ENCODE measurements at places on chromosomes 5 and 9.

DNA sequence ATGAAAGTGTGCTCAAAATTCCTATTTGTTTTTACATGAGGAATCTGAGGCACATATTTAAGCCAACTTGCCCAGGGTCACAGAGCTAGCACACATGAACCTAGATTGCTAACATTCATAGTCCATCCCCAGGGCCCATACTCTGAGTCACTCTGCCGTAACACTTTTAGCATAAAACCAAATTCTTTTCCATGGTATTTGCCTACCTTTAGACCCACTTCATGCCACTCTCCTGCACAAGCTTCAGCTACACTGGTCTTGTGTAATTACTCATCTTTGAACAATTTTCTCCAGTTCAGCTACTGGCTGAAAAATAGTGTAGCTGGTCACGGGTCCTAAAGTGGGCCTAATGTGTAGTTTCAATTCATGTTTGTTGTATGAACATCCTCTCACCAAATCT, 200.7 kb downstream of the SLC12A2 start:
- DNase-seq, result no peak

DNA sequence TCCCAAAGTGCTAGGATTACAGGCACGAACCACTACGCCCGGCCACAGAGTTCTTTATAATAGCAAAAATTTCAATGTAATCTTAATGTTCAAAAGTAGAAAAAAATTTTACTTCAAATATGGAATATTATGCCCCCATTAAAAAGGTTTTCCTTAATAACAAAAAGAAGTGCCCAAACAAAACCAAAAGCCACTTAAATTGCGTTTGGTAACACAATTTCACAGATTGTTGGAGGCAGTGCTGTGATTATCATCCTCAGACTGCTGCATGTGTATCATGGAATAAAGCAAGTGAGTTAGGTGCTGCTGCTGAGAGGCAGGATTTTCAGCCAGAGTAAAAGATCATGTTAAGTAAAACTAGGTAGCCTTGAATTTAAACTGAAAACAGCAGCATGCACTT, 132.7 kb downstream of the COL23A1 start:
- DNase-seq, result no peak

DNA sequence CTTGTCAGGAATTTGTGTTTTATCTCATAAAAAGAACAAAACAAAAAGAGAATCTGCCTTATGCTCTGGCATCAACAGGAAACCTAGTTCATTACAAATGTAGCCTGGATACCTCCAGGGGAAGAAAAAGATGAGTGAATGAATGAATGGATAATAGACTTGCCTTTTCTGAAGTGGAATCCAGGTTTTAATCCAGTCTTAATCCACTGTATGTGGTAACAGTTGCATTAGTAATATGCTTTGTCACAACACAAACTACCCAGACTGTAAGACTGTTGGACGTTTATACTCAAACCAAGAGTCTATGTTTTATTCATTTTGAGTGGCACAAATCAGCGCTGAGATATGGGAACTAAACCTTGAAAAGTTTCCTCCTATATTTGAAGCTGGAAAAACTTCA, 32.1 kb upstream of the MAP3K1 start:
- no peak for DNase-seq

DNA sequence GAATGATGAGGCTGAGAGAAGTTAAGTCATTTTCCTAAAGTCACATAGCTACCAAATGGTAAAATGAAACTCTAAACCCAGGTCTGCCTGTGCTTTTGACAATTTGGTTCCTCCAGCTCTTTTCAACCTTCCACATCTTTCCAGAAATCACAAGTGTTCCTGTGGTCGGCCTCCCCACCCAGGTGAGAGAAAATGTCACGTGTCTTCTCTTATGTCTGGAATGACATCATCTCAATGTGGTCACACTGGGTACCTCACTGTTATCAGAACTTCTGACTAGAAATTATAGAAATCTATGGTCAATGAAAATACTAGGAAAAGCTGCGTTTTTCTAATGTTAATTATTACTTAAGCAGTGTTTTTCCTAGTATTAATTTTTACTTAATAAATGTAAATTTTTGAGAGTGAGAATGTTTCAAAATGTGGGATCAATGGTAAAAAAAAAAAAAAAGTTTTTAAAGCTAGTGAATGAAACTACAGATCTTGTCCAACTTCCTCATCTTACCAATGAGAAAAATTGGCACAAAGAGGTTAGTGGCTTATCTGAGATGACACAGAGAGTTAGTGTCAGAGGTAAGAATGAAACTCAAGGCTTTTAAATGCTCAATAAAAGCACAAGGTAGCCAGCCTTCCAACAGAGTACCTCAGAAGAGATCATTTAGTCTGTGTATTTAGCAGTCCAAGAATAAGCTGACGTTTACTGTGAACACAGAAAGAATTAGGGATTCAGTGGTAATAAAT, 228.7 kb upstream of the NR4A3 start:
- DNase-seq, result no peak

- no peak for DNase-seq
Observed at GRCh38 chr5:6770826-6771607, 57.8 kb downstream of the TENT4A start.

- DNase-seq, result no peak
Observed at GRCh38 chr9:69351227-69351626, 26.2 kb downstream of the ENTREP1 start.

DNA sequence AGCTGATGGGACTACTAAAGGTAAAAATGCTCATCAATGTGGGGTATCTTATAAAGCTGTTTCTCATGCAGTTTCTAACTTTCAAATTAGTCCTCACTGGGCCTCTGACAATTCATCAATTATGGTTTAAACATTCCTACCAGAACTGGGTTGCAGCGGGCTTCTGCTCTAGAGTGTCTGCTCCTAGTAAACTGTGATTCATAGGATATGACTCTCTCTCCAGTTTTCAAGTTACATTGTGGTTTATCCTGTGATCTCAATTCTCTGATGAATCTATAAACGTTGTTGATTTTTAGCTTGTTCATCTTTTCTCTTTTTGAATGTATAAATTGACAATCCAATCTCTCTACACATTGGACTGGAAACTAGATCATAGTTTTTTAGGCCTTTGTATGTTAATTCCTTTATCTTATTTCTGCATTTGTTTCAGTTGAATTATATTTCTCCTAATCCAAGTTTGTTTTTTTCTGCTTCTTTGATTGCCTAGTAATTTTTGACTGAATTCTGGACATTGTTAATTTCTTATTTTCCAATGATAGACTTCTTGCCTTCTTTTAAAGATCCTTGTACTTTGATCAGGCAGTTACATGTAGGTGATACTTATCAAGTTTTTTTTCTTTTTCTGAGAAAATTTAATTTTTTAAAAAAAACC, 822.6 kb downstream of the TLE1 start:
- DNase-seq, result no peak

DNA sequence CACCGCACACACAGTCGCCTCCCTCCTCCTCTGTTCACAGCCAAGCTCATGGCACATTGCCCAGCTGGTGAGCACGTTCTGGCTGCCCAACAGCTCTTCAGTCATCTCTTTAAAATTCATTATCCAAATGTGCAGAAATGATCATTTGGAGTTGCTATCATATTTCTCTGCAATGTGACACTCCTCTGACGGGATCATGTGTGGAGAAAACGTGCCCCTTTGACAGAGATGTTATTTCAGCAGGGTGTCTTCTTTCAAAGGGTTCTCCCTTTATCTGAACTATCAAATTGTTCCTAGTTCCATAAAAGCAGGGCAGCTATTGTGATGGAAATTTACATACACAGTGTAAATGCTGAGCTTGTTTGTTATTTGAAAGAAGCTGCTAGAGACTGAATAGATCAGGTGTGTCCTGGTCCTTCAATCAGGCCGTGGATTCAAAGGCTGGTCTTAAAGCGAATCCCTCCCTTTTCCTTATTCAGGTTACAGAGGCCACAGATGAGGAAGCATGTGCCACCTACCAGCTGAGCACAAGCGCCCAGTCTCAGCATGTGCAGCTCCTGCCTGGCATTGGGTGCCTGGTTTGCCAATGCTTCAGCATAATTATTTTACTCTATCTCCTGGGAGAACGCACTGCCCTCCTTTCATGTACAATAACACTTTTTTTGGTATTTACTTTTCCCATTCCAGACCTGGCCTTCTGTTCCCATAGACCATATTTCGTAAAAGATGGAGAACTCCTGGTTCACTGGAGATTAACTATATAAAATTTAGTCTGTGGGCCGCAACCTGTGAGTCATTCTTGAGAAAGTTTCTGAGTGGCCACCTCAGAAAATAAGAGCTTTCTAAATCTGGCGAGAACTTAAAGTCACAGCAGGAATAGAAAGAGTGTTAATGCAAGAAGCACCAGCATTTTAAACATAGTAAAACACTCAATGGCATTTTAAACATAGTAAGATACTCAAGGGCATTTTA, 433.7 kb downstream of the ENC1 start:
- peak; percentile 55 for DNase-seq

GRCh38 chr5:147560718-147561331, 51.0 kb upstream of the DPYSL3 start:
- no peak for DNase-seq

GRCh38 chr9:93635186-93636107, 59.1 kb downstream of the PHF2 start:
- DNase-seq, result no peak

Data from hippocampal formation (tissue), 2 donors.